ENCODE measurements at places on chromosomes 13 and 19. TPM values are rescaled to one million over a fixed set of nuclear protein-coding genes. Genes with fewer than 3 reads are reported as not detected.

- H3K27me3 ChIP-seq, result no peaks in the 10 kb centered on the region
- peak overlapping the region; percentile 96 for H3K27ac ChIP-seq
- H3K36me3 ChIP-seq, result peaks cover 32% of the 10 kb centered on the region
- peaks cover 31% of the 10 kb centered on the region for H3K4me1 ChIP-seq
Measured at GRCh38 chr19:46717716-46718143, 816 bp upstream of the PRKD2 start.

GRCh38 chr19:408902-409515, at the start of gene C2CD4C:
C2CD4C (minus strand) TSS chr19:409147; CDS start chr19:408361, 786 bp downstream.
- peaks cover 38% of the 10 kb centered on the region for H3K4me1 ChIP-seq
- H3K27ac ChIP-seq, result no peak within 1 kb of the TSS
- H3K27me3 ChIP-seq, result peaks cover 88% of the 10 kb centered on the region
- no peaks in the 10 kb centered on the region for H3K36me3 ChIP-seq
- peak within 1 kb of the TSS; percentile 63 for H3K4me3 ChIP-seq

Gene SCAF1
- 11.0 TPM for total RNA-seq

Gene IGFL2
- total RNA-seq, result not detected

Gene ZNF284
- total RNA-seq, result 0.44 TPM
